ENCODE measurements at places on chromosomes 5 and 9.

DNA sequence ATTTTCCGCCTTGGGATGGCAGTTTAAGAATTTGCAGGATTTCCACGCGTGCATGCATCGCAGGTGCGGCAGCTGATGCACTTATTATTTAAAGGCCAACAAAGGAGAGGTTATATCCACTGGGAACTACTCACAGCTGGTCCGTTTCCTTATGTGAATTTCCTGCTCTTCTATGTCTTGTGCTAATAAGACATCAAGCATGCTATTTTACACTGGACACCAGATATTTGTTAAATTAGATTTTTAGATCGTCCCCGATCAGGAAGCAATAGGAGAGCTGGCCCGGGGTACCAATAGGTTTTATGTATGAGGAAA, 476 bp upstream of the DTWD2 start:
- DNase-seq, result no peak

DNA sequence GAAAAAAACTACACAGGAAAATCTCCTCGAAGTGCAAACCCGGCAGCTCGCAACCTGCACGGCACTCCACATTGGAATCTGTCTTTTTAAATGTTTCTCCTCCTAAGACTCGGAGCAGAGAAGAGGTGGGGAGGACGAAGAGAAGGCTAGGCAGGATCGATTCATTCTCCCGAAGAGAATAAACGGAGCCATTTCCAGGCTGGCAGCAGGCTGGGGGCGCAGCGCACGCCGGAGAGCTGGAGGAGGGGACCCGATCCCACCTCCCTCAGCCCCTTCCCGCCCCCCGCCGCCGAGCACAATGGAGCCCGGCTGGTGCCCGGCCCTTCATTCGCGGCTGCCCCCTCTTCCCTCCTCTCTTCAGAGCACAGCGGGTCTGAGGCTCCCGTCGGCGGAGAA, 628 bp downstream of the HOMER1 start:
- no peak for DNase-seq

GRCh38 chr5:167269146-167269545, 1022.3 kb upstream of the WWC1 start:
- no peak for DNase-seq

- DNase-seq, result no peak
Observed at GRCh38 chr5:11384441-11385250, 519.6 kb downstream of the CTNND2 start.

- DNase-seq, result no peak
Observed at GRCh38 chr9:122192261-122192875, 32.7 kb downstream of the MORN5 start.

GRCh38 chr5:141870228-141870627, 8.0 kb downstream of the PCDH1 start:
- no peak for DNase-seq

DNA sequence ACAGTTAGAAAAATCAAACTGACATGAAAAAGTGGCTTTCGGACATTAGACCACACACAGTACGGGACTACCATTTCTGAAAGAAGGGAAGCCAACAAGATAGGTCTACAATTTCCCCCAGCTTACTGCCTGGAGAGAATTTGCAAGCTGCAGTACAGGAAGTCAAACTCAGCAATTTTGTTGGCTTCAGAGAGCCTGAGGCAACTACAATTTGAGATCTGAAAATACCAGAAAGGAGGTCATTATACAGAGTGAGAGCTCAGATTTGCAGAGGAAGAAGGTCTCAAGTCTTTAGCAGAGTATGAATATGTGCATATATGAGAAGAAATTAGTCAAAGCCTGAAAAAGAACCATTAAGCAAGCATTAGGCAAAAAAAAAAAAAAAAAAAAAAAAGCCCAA, 83.0 kb downstream of the OXCT1 start:
- DNase-seq, result no peak

DNA sequence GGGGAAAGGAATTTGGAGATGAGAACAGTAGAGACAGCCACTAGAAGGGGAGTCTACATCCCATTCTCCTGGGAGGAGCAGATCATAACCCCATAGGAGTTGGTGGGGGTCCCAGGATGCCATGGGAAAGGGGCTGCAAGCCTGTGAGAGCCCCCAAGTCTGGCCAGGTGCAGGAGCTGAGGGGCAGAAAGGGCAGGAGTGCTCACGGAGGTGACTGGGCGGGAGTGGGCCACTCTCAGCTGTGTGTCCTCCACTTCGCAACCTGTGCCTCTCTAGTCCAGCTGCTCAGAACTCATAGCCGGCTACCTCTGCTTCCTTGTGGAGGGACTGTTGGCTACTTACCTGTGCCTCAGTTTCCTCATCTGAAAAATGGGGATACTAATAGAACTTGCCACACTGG, 263.9 kb downstream of the FSTL4 start:
- DNase-seq, result no peak

DNA sequence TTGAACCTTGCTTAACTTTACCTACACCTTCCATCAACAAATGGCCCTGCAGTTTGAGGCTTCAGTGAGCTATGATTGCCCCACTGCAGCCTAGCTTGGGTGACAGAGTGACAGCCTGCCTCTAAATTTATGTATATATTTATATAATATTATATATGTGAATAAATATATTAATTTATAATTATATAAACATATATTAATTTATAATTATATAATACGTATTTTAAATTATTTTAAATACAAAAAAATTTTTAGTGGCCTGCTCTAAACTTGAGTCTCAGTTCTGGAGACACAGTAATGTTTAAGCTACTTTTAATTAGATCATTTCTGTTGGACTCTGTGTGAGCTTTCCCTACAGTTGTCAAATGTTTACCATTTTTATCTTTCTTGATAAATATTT, 9.3 kb upstream of the SHC3 start:
- no peak for DNase-seq
